ENCODE measurements at places on chromosomes 2 and 18.

- no peak for DNase-seq
Observed at GRCh38 chr18:47577520-47577919, 326.1 kb upstream of the SKOR2 start.

GRCh38 chr2:216829533-216829932 is 30.3 kb downstream of the TNP1 start:
- no peak for DNase-seq

GRCh38 chr18:45828917-45829811 is 3.7 kb downstream of the SIGLEC15 start:
- no peak for DNase-seq

GRCh38 chr2:46804794-46805193 is 110.8 kb downstream of the MCFD2 start:
- no peak for DNase-seq

DNA sequence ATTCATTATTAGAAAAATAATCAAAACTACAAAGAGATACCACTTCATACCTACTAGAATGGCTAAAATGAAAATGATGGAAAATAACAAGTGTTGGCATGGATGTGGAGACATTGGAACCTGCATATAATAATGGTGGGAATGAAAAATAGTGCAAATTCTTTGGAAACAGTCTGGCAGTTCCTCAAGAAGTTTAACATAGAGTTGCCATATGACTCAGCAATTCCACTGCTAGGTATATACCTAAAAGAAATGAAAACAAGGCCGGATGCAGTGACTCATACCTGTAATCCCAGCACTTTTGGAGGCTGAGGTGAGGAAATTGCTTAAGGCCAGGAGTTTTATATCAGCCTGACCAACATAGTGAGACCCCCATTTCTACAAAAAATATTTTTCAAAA is 41.6 kb upstream of the ACYP2 start:
- DNase-seq, result no peak

All from thymus (tissue), 14 donors.